ENCODE measurements at places on chromosomes 3 and 15.
A peak's percentile ranks its signal among the peaks of the same experiment; 100 is the strongest.

DNA sequence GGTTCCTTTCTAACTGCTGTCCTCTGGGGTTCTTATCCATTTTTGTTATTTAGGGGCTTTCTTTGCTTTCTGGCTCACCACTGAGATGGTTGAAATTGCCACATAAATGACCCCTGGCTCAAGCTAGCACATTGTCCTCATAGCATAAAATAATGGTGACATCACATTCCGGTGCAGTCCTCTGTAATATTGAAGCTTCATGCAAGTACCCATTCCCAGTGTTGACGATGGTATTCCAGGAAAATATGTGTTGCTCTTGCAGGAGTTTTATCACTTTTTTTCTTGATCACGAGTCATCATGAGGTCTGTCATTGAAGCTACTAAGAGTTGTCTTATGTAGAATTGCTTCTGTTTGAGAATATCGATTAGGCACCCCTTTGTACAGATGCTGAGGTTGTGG lies 56.1 kb downstream of the CRTC3 start:
- no peak overlapping the region for H3K27ac ChIP-seq
- no peak overlapping the region for H3K4me3 ChIP-seq
- no peaks in the 10 kb centered on the region for H3K27me3 ChIP-seq
- peaks cover 10% of the 10 kb centered on the region for H3K36me3 ChIP-seq

DNA sequence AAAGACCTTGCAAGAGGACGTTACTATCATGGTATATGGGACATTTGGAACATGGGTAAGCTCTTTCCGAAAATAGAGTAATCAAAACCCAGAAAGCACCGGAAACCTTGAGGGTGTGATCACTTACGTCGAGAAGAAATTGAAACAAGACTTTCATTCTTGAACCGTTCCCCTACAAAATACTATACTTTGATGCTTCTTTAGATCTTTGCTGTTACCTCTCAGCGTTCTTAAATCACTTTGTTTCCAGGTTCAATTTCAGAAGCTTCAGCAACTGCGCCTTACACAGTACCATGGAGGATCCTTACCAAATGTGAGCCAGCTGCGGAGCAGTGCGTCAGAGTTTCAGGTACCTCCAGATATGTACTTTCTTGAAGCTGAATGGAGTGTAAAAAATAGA lies 10.1 kb downstream of the CRTC3 start:
- H3K27ac ChIP-seq = peak overlapping the region; percentile 30
- peaks cover 38% of the 10 kb centered on the region for H3K4me1 ChIP-seq
- no peaks in the 10 kb centered on the region for H3K27me3 ChIP-seq
- H3K4me3 ChIP-seq = no peak overlapping the region

GRCh38 chr15:70149667-70150404 lies 52.1 kb upstream of the TLE3 start:
- H3K27me3 ChIP-seq = no peaks in the 10 kb centered on the region
- DNase-seq = no peak
- H3K27ac ChIP-seq = peak overlapping the region; percentile 82
- H3K4me1 ChIP-seq = peaks cover 63% of the 10 kb centered on the region

DNA sequence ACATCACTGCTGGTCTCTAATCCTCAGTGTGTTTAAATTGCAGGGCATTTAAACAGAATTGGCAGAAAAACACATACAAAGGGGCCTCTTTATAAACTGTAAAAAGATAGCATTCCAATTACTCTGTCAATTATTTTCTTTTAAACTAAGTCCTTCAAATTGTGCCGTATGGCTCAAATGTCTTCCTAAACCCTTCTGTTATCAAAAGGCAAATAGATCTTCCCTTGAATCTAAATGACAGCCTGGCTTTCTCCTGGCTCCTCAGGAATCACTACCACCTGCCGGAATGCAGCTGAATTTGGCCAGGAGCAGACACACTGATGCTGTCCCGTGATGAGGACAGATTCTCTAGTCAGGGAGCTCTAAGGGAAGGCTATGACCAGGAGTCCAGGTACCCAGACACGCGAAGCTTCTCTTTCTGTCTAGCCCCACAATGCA lies 85.6 kb downstream of the IGF2BP2 start:
- no peaks in the 10 kb centered on the region for H3K36me3 ChIP-seq
- H3K4me1 ChIP-seq = peaks cover 42% of the 10 kb centered on the region
- no peak overlapping the region for H3K4me3 ChIP-seq
